Inflammatory macrophage (primary cell): ENCODE measurements at places on chromosomes 5 and 9.

- peak; percentile 5 for DNase-seq
These were observed 26.0 kb downstream of the GABRP start for GRCh38 chr5:170809551-170809950.

DNA sequence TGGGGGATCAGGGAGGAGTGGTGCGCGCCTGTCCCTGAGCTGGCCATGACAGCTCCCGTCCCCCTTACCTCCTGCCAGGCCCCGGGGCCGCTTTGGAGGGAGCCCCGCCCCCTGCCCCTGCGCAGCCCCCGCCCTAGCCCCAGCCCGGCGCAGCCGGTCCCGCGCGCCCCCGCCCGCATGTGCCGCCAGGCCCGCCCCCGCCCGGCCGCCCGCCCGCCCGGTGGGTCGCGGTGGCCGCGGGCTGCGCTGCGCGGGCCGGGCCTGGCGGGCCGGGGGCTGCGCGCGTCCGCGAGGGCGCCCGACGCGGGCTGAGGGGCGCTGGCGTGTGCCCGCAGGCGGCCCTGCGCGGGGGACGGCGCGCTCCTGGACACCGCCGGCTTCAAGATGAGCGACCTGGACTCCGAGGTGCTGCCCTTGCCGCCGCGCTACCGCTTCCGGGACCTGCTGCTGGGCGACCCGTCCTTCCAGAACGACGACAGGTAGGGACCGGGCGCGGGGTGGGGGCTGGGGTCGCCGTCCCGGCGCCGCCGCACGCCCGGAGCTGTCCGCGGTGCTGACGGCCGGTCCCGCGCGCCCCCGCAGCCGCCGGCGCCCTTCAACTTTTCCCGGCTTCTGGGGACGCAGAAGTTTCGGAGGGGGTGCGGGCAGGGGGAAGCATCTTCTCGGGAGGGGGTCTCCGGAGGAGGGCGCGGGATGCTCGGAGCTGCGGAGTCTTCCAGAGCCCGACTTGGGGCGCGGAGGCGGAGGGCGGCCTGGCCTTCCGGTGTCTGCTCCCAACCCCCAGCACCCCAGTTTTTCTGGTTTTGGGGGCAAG is 12.5 kb downstream of the KCNT1 start:
- no peak for DNase-seq

- no peak for DNase-seq
These were observed 67.2 kb downstream of the TTC39B start for GRCh38 chr9:15239816-15240215.

- DNase-seq = no peak
These were observed 21.5 kb downstream of the CSF2 start for GRCh38 chr5:132095077-132095410.

- no peak for DNase-seq
These were observed 66.4 kb downstream of the OTULIN start for GRCh38 chr5:14730881-14731280.

DNA sequence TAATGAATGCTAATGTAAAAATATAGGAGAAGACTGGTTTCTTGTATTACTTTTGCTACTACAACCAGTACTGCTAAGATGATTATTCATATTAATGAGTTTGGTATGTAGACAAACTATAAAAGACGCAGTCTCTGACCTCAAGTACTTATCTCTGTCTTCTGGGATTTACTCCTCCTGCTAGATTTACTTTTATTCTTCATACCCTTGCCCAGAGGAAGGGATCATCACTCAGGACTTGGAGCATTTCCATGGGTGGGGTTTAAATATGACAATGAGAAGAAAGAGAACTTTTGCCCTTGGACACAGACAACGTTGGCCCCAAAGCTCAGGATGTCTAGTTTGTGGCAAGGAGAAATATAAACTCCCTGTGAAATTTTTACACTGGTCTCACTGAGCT is 126.1 kb downstream of the BNC2 start:
- no peak for DNase-seq

DNA sequence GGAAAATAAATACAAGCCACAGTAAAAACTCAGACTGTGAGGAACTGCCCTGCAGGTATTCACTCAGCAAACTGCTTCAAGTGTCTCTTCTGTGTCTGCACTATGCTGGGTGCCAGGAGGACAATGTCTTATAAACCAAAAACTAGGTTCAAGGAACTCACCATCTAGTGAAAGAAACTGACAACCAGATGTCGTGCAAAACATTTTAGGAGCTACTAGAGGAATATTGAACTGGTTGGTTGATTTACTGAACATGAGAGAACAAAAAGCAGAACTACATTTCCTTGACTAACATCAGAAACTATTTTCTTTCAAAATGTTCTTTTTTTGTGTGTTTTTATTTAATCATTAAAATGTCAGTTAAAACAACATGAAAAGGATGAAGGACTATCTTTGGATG is 35.2 kb downstream of the ZNF366 start:
- peak; percentile 40 for DNase-seq

DNA sequence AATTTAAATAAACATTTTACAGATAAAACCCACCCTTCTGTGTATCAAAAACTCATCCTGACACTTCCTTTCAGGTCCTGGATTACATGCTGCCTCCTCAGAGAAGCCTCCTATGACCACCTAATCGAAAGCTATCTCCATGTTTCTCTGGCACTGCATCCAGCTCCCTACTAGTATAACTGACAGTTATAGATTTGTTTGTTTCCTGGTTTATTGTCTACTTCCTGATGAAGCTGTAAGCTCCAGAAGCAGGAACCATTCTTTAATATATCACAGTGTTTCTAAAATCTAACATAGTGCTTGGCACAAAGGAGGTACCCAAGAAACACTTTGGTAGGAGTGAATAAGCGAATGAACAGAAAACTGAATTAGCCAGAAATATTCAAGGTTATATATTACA is 270.4 kb downstream of the EFNA5 start:
- no peak for DNase-seq

DNA sequence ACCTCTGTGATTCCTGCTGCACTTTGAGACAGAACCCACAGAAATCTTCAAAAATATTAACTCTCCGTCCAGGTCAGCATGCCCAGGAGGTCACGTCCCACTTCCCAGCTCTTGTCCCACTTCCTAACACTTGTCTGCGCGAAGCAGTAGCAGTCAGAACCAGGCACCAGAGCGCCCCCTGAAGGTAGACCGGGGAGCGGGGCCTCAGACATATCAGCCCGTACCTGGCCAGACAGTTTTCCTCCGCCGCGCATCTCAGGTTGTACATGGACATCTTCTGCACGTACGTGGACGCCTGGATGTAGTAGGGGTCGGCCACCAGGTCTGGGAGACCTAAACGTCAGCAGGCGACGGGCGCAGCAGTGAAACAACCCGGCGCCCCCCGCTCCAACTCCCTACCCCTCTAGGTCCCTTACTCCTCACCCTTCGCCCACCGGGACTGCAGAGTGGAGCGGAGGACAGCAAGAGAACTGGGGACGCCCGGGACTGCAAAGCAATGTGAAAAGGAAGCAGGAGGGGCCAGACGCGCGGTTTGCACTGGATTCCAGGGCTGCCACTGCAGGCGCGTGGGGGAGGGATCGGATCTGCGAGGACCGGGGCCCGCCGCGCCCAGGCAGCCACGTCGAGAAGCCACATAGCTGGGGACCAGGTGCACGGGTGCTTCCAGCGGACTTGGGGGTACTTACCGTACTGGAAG is 1.2 kb downstream of the LOX start:
- no peak for DNase-seq

GRCh38 chr5:35242702-35243258 is 12.5 kb upstream of the PRLR start:
- no peak for DNase-seq

DNA sequence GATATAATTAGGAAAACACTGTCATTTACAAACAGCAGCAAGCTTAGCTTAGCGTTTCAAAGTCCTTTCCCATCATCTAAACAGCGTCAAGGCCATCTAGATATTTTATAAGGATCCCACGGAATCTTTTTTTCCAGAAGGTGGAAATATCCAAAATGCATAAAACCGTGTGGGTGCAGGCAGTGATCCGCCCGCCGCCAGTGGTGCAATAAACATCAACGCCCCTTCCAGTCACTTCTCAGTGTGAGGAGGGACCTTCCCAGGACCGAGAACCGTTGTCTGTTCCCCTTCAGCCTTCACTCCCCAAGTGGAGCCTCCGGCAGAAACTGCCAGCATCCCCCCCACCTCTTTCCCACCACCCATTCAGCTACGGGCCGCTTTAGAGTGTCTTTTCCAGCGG is 22.9 kb downstream of the OLFM1 start:
- DNase-seq = no peak

DNA sequence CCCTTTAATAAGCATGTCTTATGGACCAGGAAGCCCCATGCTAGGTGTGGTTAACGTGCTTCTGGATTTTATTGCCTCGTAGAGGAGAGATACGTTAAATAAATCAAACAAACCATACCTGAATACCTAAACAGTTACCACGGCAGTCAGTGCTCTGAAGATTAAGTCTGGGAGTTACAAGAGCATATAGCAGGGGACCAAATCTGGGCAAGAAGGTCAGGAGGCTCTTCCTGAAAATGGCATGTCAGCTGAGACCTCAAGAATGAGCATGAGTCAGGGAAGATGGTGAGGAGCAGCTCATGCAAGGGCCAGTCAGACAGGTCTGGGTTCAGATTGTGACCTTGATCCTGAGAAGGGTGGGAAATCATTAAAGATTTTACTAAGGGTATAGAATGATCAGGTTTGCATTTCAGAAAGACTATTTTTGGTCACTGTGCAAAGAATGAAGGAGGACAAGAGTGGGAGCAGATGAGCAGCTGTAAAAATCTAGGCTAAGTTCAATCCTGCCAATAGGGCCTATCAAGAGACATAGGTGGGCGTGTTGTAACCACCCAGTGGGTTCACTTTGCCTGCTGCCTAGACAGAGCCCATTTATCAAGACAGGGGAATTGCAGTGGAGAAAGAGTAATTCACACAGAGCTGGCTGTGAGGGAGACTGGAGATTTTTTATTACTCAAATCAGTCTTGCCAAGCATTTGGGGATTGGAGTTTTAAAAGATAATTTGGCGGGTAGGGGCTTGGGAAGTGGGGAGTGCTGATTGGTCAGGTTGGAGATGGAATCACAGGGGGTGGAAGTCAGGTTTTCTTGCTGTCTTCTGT is 4.8 kb upstream of the ZNF366 start:
- peak; percentile 53 for DNase-seq

DNA sequence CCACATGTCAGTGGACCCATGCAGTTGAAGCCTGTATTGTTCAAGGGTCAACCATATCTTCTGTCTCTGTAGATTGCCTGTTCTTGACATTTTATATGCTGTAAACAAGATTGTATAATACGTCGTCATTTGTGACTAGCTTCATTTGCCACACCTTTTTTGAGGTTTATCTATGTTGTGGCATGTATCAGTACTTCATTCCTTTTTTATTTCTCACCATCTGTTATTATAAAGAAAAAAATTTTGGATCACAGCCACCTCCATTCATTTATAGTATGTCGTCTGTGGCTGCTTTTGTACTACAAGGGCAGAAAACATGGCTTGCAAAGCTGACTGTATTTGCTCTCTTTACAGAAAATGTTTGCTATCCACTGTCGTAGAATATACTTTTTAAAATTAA is 72.4 kb downstream of the TEK start:
- DNase-seq = no peak

- no peak for DNase-seq
These were observed 25.8 kb downstream of the LYSMD3 start for GRCh38 chr5:90503596-90503995.

DNA sequence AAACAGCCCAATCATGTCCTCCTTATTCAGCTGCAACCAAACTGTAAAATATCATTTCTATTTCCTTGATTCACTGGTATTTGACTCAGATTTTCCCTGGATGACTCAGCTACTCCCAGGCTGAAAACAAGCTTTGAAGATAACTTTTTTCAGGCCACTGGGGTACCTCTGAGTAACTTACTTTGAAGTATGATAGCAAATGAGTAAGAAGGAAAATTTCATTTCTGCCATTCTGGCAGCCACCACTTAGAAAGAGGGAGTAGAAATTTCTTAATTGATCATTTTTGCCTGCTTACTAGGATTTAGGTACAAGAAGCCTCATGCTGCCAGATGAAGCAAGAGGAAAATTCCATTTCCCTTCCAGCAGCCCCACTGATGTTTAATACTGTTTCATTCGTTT is 247.4 kb downstream of the PRELID2 start:
- DNase-seq = no peak

GRCh38 chr9:88173378-88173999 is 35.2 kb upstream of the SPATA31C2 start:
- peak; percentile 70 for DNase-seq

DNA sequence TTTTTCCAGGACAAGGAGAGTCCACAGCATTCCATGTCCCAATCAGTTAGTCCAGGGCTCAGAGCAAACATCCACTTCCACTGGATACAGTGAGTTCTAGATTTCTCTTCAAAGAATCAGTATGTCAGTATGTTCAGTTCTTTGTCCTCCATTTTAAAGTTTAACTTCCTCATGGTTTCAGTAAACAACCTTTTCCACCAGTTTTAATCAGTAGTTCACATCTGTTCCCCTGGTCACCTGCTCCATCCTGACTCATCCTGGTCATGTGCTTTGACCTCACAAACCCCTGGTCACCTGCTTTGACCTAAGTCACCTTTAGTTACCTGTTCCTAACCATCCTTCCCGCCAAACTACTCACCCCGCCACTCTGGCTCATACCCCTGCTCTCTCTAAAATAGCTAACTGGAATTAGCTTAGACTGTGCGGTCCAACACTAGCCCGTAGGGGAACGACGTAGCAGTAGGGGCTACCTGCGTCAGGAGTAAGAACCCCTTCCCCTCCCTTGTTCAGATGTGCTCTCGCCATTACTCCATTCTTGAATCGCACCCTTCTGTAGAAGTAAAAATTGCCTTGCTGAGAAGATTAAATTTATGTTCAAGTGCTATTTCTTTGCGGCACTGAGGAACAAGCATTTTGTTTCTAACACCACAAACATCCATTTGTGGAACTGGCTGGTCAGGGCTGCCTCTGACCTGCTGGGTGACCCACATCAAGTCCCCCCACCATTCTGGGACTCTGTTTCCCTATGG is 5.5 kb downstream of the ENG start:
- DNase-seq = no peak

DNA sequence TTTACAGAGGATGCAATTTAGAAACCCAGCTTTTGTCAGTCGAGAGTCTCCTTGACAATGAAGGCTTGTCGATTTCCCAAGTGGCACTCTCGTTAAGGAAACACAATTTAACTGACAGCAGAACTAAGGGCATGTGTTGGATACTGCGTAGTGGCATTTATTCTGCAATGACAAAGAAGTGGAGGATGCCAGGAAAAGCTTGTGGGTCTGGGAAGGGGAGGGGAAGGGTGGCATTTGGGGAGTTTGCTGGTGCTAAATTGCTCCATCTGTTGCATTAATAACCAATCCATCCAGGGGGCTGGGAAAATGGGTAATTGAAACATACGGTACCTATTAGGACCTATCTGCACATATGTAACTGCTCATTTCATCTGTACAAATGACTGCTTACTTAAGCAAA is 190.6 kb downstream of the NSG2 start:
- no peak for DNase-seq

- peak; percentile 24 for DNase-seq
These were observed 243.6 kb downstream of the AUH start for GRCh38 chr9:91117959-91118703.

GRCh38 chr5:37792975-37793631 is 46.7 kb downstream of the GDNF start:
- peak; percentile 6 for DNase-seq

DNA sequence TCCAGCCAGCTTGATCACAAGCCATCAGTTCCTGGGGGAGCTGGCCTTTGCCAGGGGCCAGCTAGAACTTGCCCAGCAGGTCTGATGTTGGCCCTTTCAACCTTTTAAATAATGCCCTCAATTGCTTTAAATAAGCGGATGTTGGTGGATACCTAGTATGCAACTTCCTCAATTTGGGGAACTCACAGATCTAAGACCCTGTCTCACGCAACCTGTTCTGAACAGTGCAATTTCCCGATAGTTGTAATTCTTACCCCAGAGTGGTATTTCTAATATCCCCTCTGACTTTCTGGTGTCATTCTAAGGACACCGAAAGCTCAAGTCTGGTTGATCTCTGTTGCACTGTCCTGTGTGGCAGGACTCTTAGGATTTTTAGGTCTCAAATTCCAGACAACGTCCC is 23.1 kb downstream of the GALNT12 start:
- no peak for DNase-seq
